ENCODE measurements at places on chromosomes 12 and 14.

DNA sequence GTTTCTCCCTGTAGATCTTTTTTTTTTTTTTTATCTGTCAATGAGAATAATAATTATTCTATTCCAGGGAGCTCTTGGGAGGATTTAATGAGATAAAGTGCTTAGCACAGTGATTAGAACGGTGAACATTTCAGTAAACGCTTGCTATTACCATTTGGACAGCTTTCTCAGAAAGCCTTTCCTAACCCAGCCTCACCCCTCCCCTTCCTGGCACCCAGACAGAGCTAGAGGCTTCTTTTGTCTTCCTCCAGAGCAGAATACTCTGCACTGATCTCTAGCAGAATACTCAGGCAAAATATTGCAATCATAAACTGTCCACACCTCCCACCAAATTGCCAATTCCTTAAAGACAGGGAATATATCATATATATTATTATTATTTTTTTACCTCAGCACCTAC lies 66.6 kb downstream of the ERGIC2 start:
- no peak for DNase-seq

DNA sequence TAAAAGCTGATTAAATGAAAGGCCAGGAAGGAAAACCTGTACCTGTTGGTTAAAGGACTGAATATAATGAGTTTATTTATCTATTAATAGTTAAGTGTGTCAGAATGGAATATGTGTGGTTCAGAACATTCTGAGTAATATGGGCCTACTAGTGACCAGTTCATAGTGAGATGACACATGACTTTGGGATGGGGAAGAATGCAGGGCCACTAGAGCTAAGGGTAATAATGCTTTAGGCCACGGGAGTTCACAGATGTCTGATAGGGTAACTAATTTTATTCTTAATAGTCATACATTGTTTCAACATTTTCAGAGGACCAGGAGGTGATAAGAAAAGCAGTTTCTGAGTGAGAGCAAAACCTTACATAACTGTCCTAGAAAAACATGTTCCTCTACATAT lies 247.8 kb upstream of the OR4E1 start:
- DNase-seq: peak; percentile 9

DNA sequence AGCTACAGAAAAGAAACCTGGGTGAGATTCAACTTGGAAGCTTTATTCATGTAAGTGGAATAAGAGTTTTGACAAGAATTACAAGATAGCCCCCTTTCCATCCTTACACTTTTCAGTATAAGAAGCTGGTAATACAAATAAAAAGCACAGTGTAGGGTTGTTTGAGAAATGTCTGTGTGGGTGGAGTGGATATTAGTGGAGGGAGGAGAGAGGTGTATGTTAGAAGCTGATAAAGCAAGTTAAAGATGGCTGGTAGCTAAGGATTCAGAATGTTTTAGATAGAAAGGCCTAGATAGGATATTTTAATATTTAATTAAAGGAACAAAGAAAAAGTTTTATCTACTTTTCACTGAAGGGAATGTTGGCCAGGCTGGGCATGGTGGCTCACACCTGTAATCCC lies 12.5 kb downstream of the CFAP54 start:
- no peak for DNase-seq

DNA sequence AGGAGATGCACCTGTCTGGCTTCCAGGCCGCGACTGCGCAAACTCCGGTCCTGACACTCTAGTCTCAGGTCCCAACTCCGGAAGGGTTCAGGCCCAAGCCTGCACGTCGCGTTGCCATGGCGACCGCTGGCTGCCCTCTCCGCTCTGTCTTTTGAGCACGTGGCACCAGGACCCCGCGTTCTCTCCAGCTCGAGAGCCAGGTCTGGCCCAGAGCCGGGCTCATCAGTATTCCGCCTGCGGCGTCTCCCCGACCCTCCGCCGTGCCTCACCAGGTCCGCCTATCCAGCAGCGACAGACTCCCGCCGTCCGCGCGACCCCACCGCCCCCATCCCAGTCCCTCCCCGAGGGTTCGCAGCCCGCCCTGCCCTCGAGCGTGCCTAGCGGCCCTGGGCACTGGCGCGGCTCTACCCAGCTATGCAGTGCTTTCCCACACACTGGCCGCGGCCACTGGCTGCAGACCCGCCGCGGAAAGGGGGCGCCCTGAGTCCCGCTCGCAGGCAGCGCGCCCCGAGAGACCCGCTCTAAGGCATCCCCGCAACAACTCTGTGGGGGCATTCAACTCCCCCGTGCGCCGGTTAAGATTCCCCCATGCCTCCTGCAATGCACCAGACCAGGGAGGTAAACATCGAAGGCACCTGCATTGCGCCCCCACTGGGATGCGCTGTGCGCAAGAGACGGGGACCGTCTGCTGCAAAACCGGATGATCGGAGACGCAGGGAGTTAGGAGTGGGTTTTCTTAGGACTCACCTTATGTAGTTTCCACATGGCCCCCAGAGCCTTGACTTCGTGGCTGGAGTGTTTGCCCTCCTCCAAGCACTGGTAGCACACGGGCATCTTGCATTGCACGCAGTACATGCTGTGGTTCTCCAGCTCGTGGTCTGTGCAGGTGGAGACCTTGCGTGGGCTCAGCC lies 1.3 kb downstream of the TRIM9 start:
- DNase-seq: no peak

- DNase-seq: peak; percentile 80
These were observed 51.7 kb upstream of the RTL1 start for GRCh38 chr14:100955201-100955600.

Measured in renal cortical epithelial cell (primary cell).